SJSA1 (cell line): ENCODE measurements at places on chromosomes 5 and 9.

DNA sequence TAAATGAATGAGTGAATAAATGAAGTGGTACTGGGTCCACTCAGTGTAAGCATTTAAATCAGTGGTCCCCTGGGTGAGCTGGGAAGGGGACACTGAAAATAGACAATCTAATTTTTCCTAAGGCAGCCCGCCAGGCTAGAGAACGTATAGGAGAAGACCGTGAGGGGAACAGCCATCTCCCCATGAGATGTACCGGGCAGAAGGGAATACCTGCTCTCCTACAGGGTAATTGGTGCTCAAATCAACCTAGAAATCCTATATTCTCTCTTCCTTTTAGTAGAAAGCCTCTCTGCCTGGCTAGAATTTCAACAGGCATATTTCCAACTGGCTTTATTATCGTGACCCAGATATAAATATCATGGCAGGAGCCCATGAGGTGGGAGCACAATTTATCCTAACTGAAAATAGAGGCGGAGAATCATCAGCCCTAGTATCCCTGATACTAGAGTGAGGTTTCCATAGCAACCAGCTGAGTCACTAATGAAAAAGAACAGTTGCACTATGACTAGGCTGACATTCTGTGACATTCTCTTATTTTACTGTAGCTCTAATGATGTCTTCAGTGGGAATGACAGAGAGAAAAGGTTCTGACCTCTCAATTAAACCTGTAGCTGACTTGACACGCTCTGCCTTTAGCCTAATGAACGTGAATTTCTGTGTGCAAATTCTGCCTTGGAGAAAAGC lies 96.5 kb upstream of the CAST start:
- DNase-seq: no peak

- DNase-seq: peak; percentile 39
These were observed 1.2 kb downstream of the JMY start for GRCh38 chr5:79236970-79237739.

GRCh38 chr5:146447734-146448380 lies 724 bp downstream of the TCERG1 start:
- no peak for DNase-seq

DNA sequence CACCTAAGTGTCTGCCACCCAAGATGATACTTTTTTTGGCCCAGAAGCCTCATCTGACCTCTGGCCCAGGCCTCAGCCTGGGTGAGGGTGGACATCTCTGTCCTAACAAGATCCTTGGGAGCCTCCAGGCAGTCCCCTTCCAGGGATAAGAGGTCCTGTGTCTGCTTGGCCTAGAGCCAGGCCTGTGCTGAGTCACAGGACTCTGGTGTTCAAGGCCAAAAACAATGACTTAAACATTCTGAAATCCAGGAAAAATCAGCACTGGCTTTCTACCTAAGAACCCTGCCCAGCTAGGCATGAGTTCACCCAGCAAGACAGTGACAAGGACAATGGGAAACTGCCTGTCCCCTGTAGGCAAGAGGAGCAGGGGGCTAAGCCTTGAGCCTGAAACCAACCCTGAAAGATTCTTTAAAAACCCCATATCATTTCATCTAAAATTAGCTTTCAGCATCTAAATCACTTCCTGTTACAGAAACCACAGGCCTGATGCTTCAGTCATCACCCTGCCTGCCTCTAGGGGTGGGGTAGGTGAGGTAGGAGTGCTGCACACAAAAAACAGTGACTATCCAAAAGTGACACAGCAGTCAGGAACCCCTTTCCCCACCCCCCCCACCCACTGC lies 29.9 kb downstream of the CSF2 start:
- peak; percentile 94 for DNase-seq

- DNase-seq: no peak
These were observed at the start of gene PHF24 for GRCh38 chr9:34957492-34958410. Gene PHF24, plus strand, starts transcription at chr9:34958285. Its CDS starts 13,014 bp downstream, at chr9:34971299.

DNA sequence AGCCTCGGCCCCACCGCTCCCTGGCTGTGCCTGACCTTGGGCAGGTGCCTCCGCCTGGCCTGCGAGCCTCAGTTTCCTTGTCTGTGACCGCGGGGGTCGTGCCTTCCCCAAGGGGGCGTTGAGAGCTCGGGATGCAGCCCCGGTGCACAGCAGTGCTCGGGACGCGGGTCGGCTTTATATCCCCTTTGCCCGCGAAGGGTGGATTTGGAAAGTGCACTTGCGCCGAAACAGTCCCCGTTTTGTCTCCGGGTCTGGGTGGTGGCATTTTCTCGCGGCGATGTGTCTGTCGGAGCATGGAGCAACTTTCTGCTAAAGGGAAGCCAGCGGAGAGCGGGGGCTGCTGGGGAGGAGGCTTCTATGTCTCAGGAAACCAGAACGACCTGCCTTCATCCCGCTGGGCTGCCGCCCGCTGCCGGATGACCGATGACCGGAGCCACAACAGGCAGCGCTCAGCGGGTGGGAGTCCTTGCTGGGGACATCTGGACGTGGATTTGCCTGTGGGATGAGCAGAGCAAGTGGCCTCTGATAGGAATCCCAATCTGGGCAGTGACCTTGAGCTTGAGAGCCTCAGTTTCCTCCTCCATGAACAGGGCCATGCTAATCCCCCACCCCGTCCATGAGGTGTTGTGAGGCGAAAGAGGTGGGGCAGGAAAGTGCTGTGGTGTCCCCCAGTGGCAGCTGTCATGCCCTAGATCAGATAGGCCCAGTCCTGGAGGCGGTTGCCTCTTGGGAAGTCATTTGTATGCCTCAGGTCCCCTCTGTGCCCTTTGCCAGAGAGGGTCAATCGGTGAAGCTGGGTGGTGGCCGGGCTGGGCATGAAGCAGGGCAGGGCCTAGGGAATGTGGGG lies 651 bp downstream of the HRH2 start:
- DNase-seq: no peak

- no peak for DNase-seq
These were observed 160.5 kb upstream of the MSX2 start for GRCh38 chr5:174563899-174564298.

DNA sequence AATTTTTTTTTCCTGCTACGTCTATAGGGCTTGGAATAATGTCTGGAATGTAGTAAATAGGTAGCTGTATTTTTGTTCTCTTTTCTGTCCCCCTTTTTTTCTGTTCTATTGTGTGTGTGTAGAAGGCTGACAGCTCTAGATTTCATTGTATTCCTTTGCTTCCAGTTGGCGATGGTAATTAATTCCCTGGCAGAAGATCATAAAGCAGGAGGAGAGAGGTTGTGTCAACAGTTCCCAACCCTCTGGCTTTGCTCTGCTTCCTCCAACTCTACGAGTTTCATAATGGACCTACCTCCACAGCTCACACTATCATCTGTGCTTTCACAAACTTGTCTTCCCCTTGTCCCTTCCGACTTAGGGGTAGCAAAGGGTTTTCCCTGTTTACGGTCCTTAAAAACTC lies 117.9 kb upstream of the CDH18 start:
- no peak for DNase-seq

- DNase-seq: no peak
These were observed 676 bp downstream of the LCN15 start for GRCh38 chr9:136763649-136764035.

GRCh38 chr5:73966451-73966850 lies 340.5 kb downstream of the ARHGEF28 start:
- DNase-seq: no peak

- no peak for DNase-seq
These were observed 27.0 kb downstream of the ANGPTL2 start for GRCh38 chr9:127095411-127095810.

- DNase-seq: no peak
These were observed 36.4 kb upstream of the ANGPTL2 start for GRCh38 chr9:127158786-127159324.

DNA sequence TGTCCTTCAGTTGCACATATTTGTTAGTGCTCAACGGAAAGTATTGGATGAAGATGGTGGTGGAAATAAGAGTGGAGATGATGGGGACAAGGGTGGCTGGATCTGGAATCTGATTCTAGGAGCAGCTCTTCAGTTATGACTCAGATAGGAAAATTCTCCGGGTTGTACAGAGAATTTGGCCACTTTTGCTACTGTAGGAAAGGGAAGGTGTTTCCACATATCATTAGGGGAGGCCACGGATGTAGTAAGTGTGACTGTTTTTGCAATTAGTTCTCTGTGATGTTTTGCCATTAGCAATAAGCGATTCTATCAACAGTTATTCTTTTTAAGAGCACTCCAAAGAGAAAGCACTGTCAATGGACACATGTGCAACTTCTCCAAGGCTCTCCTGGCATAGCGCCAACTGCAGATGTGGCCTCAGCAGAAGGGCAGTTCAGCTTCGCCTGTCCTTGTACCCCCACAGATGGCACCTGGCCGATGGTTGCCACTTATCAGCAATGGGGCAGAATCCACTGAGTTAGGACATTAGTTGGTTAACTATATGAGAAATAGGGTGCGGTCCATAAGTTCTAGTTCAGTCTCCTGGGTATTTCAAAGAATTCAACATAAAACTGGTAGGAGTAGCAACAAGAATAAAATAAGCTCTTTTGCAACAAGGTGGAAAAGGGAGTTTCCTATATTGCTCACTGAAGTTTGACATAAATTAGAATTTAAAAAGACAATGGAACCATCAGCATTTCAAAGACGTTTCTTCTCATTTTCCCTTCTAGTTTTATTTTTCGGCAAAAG lies 96.3 kb downstream of the ARSB start:
- DNase-seq: no peak

DNA sequence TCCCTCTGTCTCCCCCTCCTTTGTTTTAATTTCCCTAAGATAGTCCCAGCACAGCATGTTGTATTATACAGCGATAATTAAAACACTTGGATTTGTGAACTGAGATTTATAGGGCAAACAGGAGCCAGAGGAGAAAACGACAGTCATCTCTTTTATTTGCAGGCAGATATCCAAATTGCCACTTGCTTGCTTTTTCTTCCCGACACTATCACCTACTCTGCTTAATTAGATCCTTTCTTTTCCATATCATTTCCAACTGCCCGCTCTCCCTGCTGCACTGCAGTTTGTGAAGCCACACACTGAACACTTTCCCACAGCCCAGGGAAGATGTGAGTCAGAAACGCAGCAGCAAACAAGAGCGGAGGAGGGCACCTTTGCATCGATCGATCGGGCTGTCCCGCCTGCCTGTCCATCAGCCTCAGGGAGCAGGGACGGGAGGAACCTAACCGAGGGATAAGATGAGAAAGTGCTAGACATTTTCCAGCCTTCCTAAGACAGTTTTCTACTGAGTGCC lies 35.8 kb upstream of the SPRY4 start:
- DNase-seq: peak; percentile 53

DNA sequence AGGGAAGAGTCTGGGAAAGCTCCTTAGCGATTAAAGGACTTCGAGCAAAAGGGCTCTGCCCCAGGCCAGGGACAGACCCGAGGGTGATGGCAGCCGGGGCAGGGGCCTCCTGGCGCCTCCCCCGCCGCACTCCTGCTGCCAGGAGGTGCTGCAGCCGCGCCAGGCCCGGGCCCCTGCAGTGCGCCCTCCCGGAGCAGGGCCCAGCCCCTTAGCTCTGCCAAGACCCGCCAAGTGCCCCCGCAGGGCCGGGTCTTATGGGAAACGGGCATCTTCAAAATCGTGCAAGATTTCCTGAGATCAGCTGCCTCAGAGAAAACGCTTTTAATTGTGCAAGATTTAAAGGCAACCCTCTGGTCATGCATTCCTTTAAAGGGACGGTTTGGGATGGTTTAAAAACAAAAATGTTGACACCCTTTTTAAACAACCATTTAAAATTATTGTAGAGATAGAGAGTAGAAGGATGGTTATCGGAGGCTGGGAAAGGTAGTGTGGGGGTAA lies 52.4 kb downstream of the CDC14B start:
- DNase-seq: no peak

- DNase-seq: no peak
These were observed 8.2 kb upstream of the TNFAIP8 start for GRCh38 chr5:119347574-119347973.

GRCh38 chr5:21058289-21058688 lies 1070.3 kb upstream of the CDH18 start:
- DNase-seq: no peak

GRCh38 chr5:41334758-41335157 lies 121.4 kb upstream of the C6 start:
- DNase-seq: no peak

DNA sequence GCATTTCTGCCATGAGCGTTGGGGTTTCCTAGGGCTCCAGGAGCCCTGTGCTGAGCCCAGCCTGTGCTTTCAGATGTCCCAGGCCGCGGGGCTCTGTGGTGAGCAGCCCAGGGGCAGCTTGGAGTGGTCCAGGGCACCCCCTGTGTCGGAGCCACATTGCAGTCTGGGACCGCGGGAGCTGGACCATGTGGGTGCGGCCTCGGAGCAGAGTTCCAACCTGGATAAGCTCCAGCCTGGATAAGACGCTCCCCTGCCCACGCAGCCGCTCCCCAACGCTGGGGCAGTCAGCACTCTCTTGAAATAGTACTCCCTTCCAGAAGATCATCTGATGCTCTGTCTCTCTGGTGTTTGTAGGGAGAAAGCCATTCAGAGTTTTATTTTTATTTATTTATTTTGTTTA lies 111.1 kb downstream of the WNK2 start:
- no peak for DNase-seq

GRCh38 chr5:14261856-14262611 lies 118.9 kb downstream of the TRIO start:
- no peak for DNase-seq

- no peak for DNase-seq
These were observed 27.1 kb upstream of the ZBTB43 start for GRCh38 chr9:126777733-126778132.

DNA sequence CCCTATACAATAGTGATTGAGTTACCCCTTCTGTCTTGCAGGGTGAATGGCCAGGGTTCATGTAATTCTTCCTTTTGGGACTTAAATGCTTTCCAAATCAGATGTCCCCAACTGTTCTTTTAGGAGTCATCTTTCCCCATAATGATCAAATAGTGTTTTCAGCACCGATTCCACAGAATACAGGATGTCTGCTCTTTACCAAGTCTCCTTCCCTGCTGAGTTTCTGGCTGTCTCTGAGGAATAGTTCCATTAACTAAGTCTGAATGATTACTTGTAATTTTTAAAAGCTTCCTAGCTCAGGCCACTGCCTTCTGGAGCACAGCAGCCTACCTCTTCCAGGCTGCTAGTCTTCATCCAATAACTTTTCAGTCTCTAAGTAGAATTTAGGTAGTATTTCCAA lies 630.7 kb upstream of the ZNF608 start:
- no peak for DNase-seq
